ENCODE measurements at places on chromosomes 2 and 18. TPM values are rescaled to one million over a fixed set of nuclear protein-coding genes. Genes with fewer than 3 reads are reported as not detected.

Gene CD8B2
- not detected for polyA plus RNA-seq

Gene CHRNA1
- polyA plus RNA-seq, result 0.09 TPM

Gene CDCA7
- 68.1 TPM for polyA plus RNA-seq

Gene ANKRD62
- not detected for polyA plus RNA-seq

Gene UGT1A10
- not detected for polyA plus RNA-seq

Gene KLHL29
- polyA plus RNA-seq, result 2.4 TPM

Gene MDH1B
- polyA plus RNA-seq, result 1.3 TPM

Data from GM12878 (cell line).